ENCODE measurements at places on chromosomes 1 and 21. TPM values are rescaled to one million over a fixed set of nuclear protein-coding genes. Genes with fewer than 3 reads are reported as not detected.

Gene SPRR2E
- total RNA-seq = not detected

Gene CYP4Z1
- total RNA-seq = 2.5 TPM

Gene EPHB2
- total RNA-seq = 22.2 TPM

Gene UMODL1
- total RNA-seq = 0.11 TPM

Gene FCRL5
- total RNA-seq = not detected

Gene PROK1
- total RNA-seq = 0.30 TPM

Gene KAZN
- total RNA-seq = 17.8 TPM

Gene SYT11
- 118 TPM for total RNA-seq

- DNase-seq = no peak
Observed at GRCh38 chr1:109821221-109821669, 57.5 kb upstream of the EPS8L3 start.

DNA sequence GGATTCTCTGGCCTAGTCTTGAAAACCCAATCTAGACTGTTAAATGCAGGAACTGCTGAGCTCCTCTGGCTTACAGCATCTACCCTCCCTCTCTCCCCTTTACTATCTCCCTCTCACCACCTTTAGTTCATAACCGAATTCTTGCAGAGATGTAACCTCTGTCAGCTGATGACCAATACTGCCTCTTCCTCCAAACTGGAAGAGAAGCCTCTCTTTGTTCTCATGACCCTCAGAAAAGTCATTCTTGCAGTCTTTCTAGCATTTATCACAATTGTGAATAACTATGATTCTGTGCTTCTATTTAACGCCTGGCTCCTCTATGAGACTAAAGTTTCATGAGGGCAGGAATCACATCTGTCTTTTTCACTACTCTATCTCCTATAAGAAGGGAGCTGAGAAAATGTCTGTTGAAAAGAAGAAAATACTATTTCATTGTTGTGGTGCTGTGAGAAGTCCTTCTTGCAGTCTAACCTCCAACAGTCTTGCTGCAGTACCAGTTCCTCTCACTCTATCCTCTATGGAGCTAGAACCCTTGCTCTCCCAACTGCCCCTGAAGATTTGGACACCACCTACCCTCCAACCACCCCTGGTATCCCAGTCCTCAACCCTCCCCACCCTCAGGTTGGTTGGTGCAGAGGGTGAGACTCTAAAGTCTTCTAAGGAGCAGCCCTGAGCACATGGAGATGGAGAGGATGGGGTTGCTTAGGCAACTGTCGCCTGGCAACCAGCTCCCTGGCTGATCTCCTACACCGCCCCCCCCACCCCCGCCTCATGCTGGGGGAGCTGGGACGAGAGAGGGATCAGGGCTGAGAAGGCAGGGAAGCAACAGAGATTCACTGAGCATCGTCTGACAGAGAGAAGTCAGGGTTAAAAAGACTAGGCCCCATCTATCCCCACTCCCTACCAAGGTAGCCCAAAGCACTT, 13.9 kb downstream of the MEF2D start:
- no peak for DNase-seq

GRCh38 chr1:51902456-51902855, 23.9 kb upstream of the NRDC start:
- no peak for DNase-seq

GRCh38 chr1:201128962-201129361, 2.0 kb upstream of the ASCL5 start:
- no peak for DNase-seq

- no peak for DNase-seq
Observed at GRCh38 chr1:24179251-24179840, 7.7 kb downstream of the IFNLR1 start.

DNA sequence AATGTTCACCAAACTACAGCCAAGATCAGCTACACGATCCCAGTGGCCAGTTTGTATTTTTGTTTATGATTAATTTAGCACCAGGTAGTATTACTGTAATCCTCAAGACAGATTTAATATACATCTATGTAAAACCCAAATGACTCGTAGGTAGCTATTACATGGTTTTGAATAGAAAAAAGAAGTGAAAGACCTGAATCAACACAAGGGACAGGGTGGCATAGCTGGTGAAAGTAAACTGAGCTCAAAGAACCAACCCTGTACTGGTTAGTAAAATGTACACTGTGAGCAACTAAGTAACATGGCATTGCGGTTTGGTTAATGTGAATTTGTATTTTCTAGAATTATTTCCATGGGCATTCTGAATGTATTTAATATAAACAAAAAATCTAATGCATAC, 8.8 kb downstream of the GPATCH2 start:
- DNase-seq = no peak

DNA sequence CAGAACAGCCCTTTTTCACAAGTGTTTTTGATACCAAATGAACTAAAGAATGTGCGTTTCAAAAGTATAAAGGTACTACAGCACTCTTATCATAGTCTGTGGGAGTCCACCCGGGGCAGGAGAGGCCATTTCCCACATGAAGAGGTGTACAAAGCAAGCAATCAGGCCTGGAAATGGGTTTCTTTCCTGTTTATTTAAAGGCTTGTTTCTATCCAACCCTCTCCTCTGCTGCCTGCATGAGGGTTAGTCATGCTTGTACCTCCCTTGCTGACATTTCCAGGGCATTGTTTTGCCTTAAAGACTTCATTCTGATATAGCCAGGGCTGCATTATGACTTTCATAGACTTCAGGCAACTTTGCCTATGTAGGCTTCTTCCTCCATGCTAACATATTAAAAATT, 11.6 kb downstream of the SELP start:
- no peak for DNase-seq
